ENCODE measurements at places on chromosomes 16 and 17. TPM values are rescaled to one million over a fixed set of nuclear protein-coding genes. Genes with fewer than 3 reads are reported as not detected.
A peak's percentile ranks its signal among the peaks of the same experiment; 100 is the strongest.

AGRP gene
- 1.9 TPM for total RNA-seq

SP2 gene
- 3.3 TPM for total RNA-seq

DNA sequence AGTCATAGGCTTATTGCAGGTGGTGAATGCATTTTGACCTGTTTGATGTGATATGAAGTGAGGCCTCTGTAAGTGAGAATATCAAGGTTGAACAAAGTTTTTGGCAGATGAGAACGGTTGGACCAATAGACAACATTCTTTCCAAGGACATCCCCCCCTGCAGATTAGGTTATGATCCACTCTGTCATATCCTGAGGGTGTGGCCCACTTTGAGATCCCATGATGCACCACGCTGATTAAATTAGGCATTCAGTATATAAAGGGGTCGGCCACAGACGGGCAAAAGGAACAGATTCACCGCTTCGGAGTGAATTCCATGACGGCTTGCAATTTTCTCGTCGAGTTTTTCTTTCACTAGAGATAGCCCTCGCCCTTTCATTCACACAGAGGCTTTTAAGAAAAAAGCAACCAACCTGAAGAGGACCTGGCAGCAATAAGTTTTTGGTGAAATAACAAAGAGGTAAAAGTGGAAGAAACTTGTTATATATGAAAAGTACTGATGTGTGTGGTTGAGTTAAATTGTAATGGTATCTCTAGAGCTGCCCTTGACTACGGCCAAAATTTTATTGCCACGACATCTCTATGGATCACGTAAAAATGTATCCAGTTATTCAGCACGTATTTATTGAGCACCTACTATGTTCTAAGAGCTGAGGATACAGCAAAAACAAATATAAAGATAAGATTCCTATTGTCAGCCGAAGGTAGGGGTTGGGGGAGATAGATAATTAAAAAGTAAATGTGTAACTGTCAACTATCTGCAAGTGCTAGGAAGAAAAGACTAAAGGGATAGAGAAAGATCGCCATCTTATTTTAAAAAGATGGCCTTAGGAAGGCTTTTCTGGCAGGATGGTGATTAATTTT, 1.7 kb upstream of the RBBP6 start:
- no peak overlapping the region for H3K4me3 ChIP-seq
- H3K27me3 ChIP-seq, result no peaks in the 10 kb centered on the region
- H3K36me3 ChIP-seq, result no peaks in the 10 kb centered on the region
- no peak overlapping the region for H3K27ac ChIP-seq

DNA sequence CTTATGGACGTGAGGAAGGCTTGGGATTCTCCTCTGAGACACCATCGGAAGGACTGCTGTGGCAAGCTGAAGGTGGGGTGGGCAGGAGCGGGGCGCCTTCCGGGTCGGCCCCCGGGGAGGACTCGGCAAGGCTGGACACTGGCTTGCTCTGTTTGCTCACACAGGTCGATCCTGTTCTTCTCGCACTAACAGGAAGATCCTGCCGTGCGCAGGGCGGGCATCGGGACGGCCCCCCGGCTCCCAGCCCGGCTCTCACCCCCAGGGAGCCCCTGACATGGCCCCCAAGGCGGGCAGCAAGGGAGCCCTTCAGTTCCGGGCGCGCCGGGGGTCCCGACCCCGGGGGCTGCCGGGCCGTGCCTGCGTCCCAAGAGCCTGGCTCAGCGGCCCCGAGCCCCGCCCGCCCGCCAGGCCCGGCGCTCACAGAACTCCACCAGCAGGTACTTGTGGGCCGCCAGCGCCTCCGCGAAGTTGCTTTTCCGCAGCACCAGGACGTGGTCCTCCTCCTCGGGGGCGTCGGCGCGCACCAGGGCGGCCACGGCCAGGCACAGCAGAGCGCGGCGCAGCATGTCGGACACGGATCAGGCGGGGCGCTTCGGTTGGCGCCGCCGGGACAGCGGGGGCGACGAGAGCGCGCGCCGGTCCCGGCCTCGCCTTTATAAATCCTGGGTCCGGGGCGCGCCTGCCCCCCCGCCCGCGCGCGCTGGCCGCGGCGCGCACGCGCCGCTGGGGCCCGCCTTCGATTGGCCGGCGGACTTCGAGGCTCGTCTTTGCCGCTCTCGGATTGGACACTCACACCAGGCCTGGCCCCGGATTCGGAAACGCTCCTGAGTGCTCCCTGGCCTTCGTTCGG, at the start of gene P4HB:
Gene P4HB (minus strand): TSS at position 630 of the 850 bp plus-strand sequence. CDS start 64 bp downstream, at position 566.
- no peak for DNase-seq

MYOCD gene
- total RNA-seq, result 8.4 TPM

- H3K4me3 ChIP-seq, result peak overlapping the region; percentile 84
- no peaks in the 10 kb centered on the region for H3K36me3 ChIP-seq
- no peak for DNase-seq
- peak overlapping the region; percentile 93 for H3K27ac ChIP-seq
Measured at GRCh38 chr16:74296104-74296431, 546 bp upstream of the PSMD7 start.

DNA sequence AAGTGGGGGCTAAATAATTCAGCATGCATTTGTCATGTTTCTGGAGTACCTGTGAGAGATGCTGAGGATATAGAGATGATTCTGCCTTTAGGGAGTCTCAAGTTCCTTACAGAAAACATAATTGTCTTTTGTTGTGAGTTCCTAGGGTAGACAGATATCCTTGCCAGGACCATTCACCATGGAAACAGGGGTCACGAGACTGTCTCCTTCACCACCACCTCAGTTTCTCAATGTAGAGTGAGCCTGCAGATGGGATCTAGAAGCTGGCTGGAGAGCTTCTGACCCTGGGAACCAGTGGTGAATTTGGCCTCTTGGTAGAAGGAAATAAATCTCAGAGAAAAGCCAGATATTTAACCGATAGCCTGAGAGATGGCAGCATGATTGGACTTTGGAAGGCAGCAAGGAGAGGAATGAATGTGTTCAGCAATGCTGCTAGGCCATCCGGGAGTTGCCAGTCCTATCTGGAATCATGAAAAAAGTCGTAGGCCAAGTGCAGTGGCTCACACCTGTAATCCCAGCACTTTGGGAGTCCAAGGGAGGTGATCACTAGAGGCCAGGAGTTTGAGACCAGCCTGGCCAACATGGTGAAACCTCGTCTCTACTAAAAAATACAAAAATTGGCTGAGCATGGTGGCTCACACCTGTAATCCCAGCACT, 7.4 kb upstream of the HDAC5 start:
- H3K27me3 ChIP-seq, result no peaks in the 10 kb centered on the region
- H3K27ac ChIP-seq, result no peak overlapping the region
- no peaks in the 10 kb centered on the region for H3K4me1 ChIP-seq
- H3K36me3 ChIP-seq, result no peaks in the 10 kb centered on the region
- no peak overlapping the region for H3K4me3 ChIP-seq

DNA sequence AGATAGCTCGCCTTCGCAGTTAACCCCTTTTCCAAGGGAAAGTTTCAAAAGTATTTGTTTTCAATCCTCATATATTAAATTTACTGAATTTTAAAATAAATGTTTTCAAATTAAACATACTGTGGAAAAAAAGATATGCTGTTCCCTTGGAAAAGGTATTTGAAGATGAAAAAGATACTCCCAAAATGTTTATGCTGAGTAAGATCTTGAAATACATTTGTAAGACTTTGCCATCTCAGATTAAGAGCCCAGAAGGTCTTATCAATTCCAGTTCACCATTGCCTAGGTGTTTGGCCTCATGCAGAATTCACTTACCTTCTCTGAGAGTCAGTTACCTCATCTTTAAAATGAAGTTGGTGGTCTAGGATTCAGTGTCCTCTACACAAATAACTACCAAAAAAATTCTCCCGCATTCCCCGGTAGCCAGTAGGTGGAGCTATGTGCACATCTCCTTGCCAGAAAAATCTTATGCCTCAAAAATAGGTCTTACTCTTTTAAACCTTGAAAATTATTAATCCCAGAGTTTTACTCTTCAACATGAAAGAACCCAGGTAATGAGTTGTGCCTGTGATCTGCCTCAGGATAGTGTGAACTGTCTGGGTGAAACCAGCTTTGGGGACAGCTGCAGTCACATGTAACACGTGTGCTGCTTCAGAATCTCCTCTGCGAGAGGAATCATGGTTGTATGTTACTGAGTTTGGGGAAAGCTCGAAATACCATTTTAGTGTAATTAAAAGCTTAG, 178.3 kb downstream of the MRTFB start:
- no peak overlapping the region for H3K27ac ChIP-seq
- no peaks in the 10 kb centered on the region for H3K27me3 ChIP-seq
- no peaks in the 10 kb centered on the region for H3K4me1 ChIP-seq

DNA sequence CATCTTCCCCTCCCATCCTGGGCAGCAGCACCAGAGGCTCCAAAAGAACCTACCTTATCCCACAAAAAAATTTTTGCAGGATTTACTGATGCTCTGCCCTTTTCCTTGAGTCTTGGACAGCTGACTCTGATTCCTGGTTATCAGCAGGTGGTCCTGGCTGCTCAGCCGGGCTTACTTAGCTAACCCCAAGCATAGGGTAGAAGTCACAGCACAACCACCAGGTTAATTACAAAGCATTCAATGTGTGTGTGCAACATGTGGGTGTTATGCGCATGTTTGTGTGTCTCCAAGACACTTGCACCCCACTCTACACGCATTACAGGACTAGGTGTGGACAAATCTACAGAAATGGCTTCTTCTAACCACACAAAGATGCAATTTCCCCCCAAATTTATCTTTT, 36.3 kb downstream of the PECAM1 start:
- H3K4me1 ChIP-seq, result no peaks in the 10 kb centered on the region
- H3K4me3 ChIP-seq, result no peak overlapping the region
- no peaks in the 10 kb centered on the region for H3K36me3 ChIP-seq

- H3K27ac ChIP-seq, result no peak overlapping the region
- no peaks in the 10 kb centered on the region for H3K36me3 ChIP-seq
- H3K4me3 ChIP-seq, result no peak overlapping the region
- no peak for DNase-seq
Measured at GRCh38 chr17:32490101-32490482, 3.3 kb downstream of the CDK5R1 start.

- DNase-seq, result no peak
- no peaks in the 10 kb centered on the region for H3K27me3 ChIP-seq
- no peak overlapping the region for H3K27ac ChIP-seq
- no peak overlapping the region for H3K4me3 ChIP-seq
- H3K36me3 ChIP-seq, result no peaks in the 10 kb centered on the region
- no peaks in the 10 kb centered on the region for H3K4me1 ChIP-seq
Measured at GRCh38 chr17:28033972-28034714, 8.3 kb upstream of the NLK start.

- no peak overlapping the region for H3K4me3 ChIP-seq
- no peak overlapping the region for H3K27ac ChIP-seq
- no peaks in the 10 kb centered on the region for H3K36me3 ChIP-seq
- no peak for DNase-seq
- no peaks in the 10 kb centered on the region for H3K4me1 ChIP-seq
Measured at GRCh38 chr17:69450918-69451317, 36.4 kb downstream of the MAP2K6 start.

DNA sequence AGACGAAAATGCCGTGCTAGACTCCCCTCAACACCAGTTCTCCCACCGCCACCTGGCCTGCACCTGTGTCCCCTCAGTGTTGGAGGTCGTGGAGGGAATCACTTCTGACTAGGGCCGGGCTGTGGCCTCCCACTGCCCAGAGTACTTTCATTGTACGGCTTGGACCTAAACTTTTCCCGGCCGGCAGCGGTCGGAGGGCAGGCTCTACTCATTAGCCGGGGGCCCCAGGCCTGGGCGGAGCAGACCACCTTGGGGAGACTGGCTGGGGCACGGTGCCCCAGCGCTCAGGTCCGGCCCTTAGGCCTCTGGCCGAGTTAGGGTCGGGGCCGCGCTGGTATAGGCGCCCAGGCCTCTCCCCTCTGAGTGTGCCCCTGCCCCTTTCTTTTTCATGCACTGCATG, 639 bp downstream of the CLDN6 start:
- H3K27ac ChIP-seq, result peak overlapping the region; percentile 98
- H3K4me3 ChIP-seq, result peak overlapping the region; percentile 42
- no peaks in the 10 kb centered on the region for H3K36me3 ChIP-seq
- H3K27me3 ChIP-seq, result peaks cover 7% of the 10 kb centered on the region

DNA sequence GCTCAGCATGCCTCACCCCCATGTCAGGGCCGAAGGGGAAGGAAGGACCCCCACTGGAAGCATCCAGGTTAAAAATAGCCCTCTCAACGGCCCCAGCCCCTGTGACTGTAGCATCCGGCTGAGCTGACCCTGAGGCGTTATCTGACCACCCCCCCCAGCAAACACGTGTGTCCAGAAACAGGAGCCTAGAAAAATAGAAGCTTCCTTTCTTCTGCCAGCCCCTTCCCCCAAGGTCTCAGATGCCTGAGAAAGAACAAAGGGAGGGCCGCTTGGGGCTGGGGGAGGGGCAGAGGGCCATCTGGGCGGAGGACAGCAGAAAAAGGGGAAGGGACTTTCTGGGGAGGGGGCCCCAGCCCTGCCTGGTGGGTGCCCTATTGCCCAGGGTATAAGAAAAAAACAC, 55.8 kb downstream of the ACTG1 start:
- DNase-seq, result no peak
- H3K4me1 ChIP-seq, result no peaks in the 10 kb centered on the region
- H3K4me3 ChIP-seq, result no peak overlapping the region
- H3K27me3 ChIP-seq, result no peaks in the 10 kb centered on the region

DNA sequence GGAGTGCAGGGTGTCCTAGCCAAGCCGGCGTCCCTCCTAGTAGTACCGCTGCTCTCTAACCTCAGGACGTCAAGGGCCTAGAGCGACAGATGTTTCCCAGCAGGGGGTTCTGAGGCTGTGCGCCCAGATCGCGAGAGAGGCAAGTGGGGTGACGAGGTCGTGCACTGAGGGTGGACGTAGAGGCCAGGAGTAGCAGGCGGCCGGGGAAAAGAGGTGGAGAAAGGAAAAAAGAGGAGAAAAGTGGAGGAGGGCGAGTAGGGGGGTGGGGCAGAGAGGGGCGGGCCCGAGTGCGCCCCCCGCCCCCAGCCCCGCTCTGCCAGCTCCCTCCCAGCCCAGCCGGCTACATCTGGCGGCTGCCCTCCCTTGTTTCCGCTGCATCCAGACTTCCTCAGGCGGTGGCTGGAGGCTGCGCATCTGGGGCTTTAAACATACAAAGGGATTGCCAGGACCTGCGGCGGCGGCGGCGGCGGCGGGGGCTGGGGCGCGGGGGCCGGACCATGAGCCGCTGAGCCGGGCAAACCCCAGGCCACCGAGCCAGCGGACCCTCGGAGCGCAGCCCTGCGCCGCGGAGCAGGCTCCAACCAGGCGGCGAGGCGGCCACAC, at the start of gene MMP2:
Gene MMP2 (plus strand): TSS at position 372 of the 603 bp plus-strand sequence. CDS start 282 bp downstream, outside the sequence.
- peak within 1 kb of the TSS; percentile 64 for H3K4me3 ChIP-seq
- peak; percentile 81 for DNase-seq
- H3K4me1 ChIP-seq, result no peaks in the 10 kb centered on the region
- peak within 1 kb of the TSS; percentile 87 for H3K27ac ChIP-seq

DNA sequence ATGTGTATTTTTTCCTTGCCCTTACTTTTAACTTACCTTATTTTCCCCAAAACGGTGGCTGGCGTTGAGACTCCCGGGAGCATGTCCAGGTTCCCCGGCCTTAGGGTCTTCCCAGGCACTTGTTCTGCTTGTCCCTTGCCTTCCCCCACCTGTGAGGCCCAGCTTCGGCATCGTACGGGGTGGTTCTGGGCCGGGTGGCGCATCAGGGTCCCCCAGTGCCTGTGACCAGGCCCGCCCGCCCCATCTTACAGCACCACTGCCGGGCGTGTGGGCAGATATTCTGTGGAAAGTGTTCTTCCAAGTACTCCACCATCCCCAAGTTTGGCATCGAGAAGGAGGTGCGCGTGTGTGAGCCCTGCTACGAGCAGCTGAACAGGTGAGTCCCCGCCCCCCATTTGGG, 7.4 kb downstream of the HGS start:
- no peaks in the 10 kb centered on the region for H3K4me1 ChIP-seq
- no peak overlapping the region for H3K27ac ChIP-seq
- no peak overlapping the region for H3K4me3 ChIP-seq
- no peak for DNase-seq
- H3K36me3 ChIP-seq, result no peaks in the 10 kb centered on the region
- no peaks in the 10 kb centered on the region for H3K27me3 ChIP-seq

GRCh38 chr16:25488435-25488834, 203.3 kb upstream of the HS3ST4 start:
- H3K27ac ChIP-seq, result no peak overlapping the region
- H3K27me3 ChIP-seq, result no peaks in the 10 kb centered on the region
- no peak overlapping the region for H3K4me3 ChIP-seq
- no peaks in the 10 kb centered on the region for H3K36me3 ChIP-seq
- H3K4me1 ChIP-seq, result no peaks in the 10 kb centered on the region
- DNase-seq, result no peak

TP53TG3F gene
- total RNA-seq, result not detected

Data from hepatocyte (in vitro differentiated cells).